ENCODE measurements at places on chromosomes 3 and 15.
A peak's percentile ranks its signal among the peaks of the same experiment; 100 is the strongest.

- DNase-seq: peak; percentile 71
Measured at GRCh38 chr3:132804498-132804897, 82.3 kb upstream of the NPHP3 start.

DNA sequence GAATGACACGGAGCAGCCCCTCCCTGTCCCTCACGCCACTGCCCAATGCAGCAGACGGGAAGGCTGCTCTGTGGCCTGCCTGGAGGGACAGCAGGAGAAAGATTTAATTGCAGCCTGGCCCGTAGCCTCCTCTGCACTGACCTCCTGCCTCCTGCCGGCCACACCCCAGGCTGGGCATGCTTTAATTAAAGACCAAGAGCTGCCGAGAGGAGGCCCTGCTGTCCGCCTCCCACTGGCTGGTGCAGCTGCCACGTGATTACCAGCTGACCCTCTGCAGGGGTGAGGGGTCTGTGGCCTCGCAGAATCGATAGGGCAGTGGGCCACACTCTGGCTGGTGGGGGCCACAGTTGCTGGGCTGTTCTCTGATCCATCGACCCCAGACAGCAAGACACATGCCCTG lies 100.2 kb upstream of the PRR23E start:
- DNase-seq: no peak

GRCh38 chr3:45659661-45660566 lies 29.3 kb upstream of the SACM1L start:
- peak; percentile 83 for DNase-seq

- DNase-seq: peak; percentile 50
Measured at GRCh38 chr3:121735047-121735696, 14.4 kb downstream of the GOLGB1 start.

- no peak for DNase-seq
Measured at GRCh38 chr3:46947981-46948791, 28.4 kb downstream of the CCDC12 start.

- peak; percentile 10 for DNase-seq
Measured at GRCh38 chr3:101900736-101901135, 51.4 kb downstream of the NFKBIZ start.

GRCh38 chr3:98733053-98733811 lies 29.9 kb upstream of the ST3GAL6 start:
- peak; percentile 39 for DNase-seq

GRCh38 chr3:40321818-40322217 lies 12.3 kb downstream of the EIF1B start:
- no peak for DNase-seq

DNA sequence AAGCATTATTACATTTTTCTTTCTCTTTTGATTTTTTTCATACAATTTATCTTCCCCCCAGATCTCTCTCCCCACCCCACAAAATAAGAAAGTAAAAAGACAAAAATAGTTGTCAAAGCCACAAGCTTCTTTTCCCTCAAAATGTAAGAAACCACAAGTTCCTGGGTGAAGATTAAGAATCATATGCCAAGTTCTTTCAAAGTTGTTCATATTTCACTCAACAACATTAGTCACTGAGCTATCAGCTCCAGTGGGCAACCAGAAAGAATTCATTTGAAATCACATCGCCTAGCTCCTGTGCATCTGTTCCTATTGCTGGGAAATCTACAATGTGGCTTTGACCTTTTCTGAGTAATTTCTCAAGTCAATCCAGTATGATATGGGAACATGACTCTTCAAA lies 681.6 kb upstream of the ARPP21 start:
- no peak for DNase-seq

DNA sequence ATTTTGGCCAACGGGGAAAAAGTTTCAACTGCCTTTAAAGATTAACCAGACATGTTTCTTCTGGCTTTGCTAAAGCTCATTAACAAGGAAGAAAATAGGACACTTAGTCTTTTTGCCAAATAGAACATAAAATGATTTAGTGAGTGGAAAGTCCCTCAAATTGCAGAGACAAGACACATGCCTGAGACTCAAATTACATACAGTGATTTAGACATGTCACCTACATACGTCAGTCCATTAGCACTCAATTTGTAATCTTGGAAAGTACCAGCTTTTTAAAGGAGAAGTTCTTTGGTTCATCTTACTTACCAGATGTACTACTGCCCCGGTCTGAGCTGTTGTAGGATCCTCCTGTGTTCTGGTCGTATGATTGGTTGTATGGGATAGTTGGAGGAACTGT lies 1134.2 kb downstream of the ROBO1 start:
- no peak for DNase-seq

- no peak for DNase-seq
Measured at GRCh38 chr3:23706111-23706510, 99.6 kb upstream of the UBE2E1 start.

DNA sequence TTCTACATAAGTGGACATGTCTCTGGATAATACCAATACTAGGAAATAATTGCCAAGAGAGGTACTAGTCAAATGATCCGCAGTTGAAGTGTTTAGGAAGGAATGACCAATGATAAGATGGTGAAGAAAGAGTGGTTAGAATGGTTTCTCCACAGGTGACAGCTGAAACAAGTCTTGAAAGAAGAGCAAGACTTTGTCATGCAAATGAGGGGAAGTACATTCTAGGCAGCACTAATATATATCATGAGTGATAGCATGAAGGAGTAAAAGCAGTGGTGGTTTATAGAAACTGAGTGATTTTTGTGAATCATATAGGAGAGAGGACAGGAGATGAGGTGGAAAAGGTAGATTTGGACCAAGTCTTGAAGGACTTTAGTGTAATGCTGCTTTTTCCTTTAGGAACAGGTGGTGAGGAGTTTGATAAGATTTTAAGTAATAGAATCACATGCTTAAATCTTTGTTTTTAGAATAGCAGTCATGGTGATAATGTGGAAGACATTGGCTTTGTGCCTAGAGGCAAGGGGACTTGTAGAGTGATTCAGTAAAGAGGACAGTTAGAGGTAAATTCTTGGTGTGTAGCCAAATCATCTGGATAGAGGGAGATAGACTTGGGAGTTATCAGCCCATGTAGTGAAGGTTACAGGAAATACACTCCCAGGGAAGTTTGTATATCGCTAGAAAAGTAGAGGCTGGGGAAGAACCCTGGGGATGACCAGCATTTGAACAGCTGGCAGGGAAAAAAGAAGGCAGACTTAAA lies 31.9 kb downstream of the SLMAP start:
- peak; percentile 18 for DNase-seq
